CD8-positive, alpha-beta T cell (primary cell): ENCODE measurements at places on chromosomes 4 and X. TPM values are rescaled to one million over a fixed set of nuclear protein-coding genes. Genes with fewer than 3 reads are reported as not detected.

DNA sequence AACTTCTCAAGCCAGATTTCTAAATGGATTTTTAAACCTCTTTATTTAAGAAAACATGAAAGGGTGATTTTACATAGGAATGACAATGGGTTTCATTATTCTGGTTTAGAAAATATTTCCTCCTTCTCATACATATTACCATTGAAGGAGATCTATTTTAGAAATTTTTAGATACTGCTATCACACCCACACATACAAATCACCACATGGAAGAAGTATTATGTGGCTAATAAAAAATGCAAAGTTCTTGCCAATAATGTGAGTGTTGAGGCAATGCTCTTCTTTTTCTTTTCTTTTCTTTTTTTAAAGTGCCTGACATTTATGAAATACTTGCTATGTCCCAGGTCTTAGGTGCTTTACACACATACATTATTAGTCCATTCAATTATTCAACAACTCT is 6.8 kb downstream of the STAP1 start:
- DNase-seq = no peak

DNA sequence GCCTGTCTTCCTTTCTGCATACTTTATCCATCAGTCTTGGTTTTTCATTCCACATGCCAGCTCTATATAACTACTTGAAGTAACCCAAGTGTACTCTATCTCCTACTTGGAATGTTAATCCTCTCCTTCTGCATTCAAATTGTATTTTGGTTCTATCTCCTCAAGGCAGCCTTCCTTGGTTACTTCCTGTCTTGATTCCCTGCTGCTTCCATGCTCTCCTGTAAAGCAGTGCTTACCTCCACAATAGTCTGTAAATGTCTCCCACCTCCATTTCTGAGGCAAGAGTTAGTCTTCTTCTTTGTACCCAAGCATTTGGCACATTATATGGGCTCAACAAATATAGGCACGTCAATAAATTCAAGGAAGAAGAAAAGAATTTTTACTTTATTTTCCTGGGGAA is 298.4 kb downstream of the ARHGAP24 start:
- no peak for DNase-seq

Gene FRMPD3
- total RNA-seq = 0.42 TPM

- DNase-seq = no peak
These were observed at the start of gene CCDC160 for GRCh38 chrX:134236626-134237614. CCDC160 (plus strand) TSS chrX:134237182; CDS start chrX:134244801, 7,619 bp downstream.

GRCh38 chr4:132297346-132297745 is 851.7 kb upstream of the PCDH10 start:
- no peak for DNase-seq
